ENCODE measurements at places on chromosomes 4 and X.

- no peak for DNase-seq
Observed at GRCh38 chr4:137226900-137227299, 305.4 kb downstream of the PCDH18 start.

DNA sequence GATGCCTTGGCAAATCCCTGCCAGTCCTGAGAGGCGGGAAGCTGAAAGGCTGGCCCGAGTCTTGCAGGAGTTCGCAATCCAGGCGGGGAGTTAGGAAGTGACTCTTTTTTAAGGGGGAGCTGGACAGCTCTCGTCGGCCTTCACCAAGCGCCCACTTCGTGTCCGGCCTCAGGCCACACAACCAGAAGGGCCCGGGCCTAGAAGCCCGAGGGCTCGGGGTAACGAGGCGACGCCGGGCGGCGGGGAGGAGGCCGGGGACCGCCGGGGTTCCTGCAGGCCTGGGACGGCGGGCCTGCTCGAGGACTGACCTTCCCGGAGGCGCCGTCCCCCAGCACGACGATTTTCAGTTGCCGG, 395 bp downstream of the RAB28 start:
- peak; percentile 1 for DNase-seq

GRCh38 chr4:156788782-156789181, 182.8 kb downstream of the PDGFC start:
- no peak for DNase-seq

- no peak for DNase-seq
Observed at GRCh38 chrX:21408788-21409187, 34.6 kb downstream of the CNKSR2 start.

DNA sequence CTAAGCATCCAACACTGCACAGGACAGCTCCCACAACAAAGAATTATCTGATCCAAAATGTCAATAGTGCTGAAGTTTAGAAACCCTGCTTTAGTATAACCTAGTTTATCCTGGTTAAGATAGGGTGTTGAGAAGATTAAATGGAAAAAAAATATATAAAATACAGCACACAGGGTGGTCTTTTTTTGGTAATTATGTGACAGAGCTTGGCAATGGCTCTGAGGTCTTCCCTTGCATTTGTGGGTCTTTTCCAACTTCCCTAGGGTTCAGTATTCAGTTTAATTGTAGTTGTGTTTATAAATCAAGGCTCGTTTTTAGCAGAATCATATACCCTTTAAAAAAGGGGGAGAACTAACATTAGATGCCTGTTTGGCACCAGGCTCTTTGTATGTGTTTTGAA, 36.6 kb downstream of the REPS2 start:
- DNase-seq: no peak

- DNase-seq: no peak
Observed at GRCh38 chrX:55487143-55487542, 2.5 kb downstream of the USP51 start.

- no peak for DNase-seq
Observed at GRCh38 chrX:107934262-107934661, 47.9 kb downstream of the TEX13B start.

DNA sequence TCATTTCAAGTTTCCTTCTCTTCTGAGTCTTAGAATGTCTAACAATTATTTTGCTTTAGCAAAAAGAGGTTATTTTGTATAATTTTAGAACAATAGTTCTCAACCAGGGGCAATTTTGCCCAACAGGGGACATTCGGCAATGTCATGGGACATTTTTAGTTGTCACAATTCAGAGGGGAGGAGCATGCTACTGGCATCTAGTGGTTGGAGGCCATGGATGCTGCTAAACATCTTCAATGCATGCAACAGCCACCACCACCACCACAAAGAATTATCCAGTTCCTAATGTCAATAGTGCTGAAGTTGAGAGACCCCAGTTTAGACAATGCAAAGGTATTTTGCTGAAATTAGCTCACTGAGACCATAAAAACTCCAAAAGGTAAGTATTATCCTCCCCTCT, 122.5 kb downstream of the ARHGAP6 start:
- no peak for DNase-seq

DNA sequence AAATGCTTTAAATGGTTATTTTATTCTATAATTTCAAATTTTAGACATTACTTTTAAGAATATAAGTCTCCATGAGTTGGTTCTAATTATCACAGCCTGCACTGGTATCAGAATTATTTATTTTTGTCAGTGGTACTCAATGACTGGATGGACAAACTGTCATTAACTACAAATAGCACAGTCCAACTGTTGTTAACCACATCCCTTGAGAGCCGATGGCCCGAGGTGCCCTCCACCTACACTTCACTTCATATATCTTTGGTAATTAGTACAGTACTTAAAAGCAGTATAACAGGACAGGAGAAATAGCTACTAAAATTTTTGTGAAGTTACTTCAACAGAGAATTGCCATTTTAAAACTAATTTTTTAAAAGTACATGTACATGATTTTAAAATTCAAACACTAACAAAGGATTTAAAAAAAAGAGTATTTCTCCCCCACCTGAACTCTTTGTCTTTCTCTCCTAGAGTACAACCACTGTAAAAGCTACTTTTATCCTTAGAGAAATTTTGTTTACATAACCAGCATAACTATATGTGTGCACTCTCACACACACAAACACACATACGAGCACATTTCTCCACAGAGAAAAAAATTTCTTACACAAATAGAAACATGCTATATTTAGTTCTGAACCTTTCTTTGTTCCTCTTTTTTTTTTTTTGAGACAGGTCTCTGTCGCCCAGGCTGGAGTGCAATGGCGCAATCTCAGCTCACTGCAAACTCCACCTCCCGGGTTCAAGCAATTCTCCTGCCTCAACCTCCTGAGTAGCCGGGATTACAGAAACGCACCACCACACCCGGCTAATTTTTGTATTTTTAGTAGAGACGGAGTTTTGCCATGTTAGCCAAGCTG, 6.5 kb downstream of the TIFA start:
- no peak for DNase-seq

DNA sequence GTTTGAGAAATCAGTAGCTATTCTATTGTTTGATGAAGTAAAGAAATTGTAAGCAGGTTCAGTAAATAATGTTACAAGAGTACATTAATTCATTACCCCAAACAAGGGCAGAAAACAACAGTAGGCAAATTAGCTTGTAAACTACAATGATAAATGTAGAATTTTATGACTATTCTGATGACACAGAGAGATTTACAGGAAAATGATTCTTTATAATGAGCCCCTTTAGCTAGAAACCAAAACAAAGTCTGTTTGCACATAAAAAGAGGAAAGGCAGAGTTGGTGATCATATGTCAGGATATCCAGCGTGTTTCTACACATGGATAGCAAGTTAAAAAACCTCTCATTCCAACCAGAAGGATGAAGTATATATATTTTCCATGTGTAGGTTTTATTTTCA, 204.8 kb downstream of the CFAP299 start:
- DNase-seq: no peak

GRCh38 chr4:48693856-48694574, 86.1 kb downstream of the FRYL start:
- no peak for DNase-seq

DNA sequence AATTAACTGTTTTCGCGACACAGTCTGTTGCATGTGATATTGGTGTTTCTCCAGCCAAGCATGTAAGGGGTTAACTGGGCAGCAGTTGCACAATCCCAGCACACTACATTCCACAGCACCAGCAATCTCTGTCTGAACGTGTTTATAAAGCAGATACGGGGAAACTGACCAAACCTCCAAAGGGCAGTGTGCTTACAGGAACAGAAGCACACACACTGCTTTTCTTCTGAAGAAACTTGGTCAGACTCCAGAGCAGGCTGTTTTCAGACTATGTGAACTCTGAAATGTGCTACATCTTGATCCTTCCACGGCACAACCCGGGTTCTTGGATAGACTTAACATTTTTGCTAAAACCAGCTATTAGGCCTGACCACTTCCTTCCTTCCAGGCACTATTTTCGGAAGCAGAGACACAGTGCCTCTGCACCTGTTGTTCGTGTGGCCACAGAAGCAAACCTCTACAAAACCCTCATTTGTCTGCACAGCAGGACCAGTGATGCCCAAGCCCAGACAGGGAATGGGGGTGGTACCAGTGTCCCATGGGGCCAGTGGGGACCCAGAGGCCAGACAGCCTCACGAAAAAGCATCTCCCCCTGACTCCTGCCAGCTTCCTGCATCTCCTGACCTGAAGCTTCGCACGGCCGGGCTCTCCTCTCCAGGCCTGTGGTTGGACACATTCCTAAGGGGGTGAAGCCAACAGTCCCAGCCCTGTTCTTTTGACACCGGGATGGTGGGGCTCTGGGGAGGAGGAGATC, 90.1 kb downstream of the IRF2 start:
- no peak for DNase-seq

GRCh38 chrX:16589211-16589610, 60.7 kb upstream of the S100G start:
- no peak for DNase-seq

DNA sequence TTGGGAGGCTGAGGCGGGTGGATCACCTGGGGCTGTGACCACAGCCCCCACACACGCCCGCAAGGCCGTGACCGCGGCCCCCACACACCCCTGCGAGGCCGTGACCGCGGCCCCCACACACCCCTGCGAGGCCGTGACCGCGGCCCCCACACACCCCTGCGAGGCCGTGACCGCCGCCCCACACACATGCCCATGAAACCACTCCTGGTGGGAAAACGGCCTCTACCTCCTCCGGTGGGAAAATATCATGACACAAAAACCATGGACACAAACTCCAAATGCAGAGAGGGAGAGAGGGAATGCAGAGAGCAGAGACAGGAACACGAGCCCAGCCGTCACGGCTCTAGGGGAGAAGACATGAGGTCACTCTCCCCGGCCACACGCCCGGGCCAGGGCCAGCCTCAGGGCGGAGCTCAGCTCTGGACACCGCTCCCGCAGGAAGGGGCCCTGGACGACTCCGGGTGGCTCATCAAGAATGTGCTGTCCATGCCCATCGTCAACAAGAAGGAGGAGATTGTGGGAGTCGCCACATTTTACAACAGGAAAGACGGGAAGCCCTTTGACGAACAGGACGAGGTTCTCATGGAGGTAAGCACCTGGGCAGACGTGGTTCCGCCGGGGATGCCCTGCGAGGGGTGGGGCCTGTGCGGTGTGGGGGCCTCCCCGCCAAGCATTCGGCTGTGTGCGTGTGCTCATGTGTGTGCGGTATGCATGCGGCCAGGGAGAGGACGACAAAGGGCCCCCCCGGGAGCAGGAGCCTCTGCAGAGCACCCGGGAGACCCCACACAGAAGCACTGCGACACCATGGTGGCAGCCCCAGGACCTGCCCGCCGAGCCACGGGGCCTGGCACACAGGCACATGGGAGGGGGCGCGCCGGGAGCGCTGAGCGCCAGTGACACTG, 17.4 kb downstream of the ATP5ME start:
- DNase-seq: no peak

DNA sequence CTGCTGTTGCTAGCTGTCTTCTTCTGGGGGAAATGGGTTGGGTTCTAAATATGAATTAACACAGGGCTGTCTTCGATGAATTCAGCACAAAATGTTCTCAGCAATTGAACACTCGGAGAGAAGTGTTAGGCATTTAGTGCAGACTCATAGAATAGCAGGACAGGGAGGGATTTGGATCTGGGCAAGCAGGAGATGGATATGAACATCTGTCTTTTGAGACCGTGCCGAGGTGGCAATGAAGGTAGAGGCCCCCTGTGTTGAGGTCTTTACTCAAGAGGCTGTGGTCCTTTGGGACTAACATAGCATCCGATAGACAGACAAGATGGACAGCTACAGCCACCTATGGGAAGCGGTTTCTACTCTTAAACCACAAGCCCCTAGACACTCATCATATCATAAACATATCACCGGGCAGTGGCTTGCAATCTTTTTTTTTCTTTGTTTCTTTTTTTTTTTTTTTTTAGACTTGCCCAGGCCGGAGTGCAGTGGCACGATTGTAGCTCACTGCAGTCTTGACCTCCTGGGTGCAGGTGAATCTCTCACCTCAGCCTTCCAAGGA, 6.7 kb downstream of the CD99 start:
- DNase-seq: no peak

GRCh38 chr4:8940792-8941491, 69.3 kb upstream of the HMX1 start:
- DNase-seq: no peak

GRCh38 chrX:84156821-84157220, 31.2 kb downstream of the RPS6KA6 start:
- no peak for DNase-seq

DNA sequence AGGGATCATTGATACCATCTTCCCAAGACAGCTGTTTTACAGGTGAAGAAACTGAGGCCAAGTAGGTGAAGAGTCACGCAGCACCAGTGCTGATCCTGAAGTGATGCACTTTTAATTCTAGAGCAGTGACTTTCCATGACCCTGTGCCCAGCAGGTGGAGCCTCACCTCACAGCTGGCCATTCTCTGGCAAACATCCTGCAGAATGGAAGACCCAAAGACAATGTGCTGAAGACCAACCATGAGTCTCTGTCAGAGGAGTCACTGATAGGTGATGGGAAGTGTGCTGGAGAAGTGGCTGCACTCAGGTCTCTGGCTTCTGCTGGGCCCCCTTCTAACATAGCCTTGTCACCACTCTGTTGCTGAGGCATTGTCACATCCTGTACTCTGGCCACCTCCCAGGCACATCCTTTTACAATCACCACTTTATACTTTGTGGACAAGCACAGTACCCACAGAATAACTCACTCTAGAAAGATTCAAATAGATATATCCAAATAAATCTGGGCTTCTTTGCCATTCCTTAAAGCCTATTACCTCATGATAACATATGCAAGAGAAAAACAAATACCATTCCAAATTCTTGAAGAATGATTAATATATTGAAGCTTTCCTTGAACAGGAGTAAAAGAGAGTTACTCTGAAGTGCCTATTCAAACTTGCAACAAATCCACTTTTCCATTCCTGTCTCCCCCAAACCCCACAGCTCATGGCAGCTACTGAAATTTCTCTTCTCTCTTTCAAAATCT, 64.1 kb upstream of the SCOC start:
- DNase-seq: no peak
